ENCODE measurements at places on chromosomes 6 and 20.

DNA sequence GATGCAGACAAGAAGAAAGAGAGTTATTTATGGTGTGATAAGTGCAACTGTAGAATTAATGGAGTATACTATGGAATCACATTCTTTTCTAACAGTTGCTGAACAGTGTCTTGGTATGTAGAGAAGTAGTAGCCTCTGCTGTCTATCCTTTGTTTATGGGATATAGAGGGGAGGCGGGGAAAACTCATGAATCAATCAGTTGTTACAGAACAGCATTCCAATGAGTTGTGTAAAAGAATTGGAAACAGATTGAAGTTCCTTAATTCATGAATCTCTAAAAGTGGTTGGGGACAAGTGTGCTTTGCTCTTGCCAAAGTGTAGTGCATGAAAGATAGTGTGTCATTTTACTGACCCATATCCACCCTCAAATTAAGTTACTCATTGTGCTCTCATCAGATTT, 77.7 kb downstream of the FLRT3 start:
- no peak for DNase-seq

DNA sequence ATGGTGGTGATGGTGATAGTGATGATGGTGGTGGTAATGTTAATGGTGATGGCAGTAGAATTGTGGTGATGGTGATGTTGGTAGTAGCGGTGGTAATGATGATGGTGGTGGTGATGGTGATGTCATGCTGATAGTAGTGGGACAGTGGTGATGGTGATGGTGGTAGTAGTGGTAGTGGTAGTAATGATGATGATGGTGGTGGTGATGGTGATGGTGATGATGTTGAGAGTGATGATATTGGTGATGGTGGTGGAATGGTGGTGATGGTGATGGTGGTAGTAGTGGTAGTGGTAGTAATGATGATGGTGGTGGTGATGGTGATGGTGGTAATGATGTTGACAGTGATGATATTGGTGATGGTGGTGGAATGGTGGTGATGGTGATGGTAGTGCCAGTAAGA, 128.8 kb downstream of the LPA start:
- no peak for DNase-seq

GRCh38 chr20:5127204-5127858, 523 bp downstream of the CDS2 start:
- DNase-seq, result no peak

- DNase-seq, result peak; percentile 35
Measured at GRCh38 chr20:45406260-45407066, 1.6 kb upstream of the DBNDD2 start.

All from hippocampal formation (tissue), 2 donors.